ENCODE measurements at places on chromosomes 7 and 10.

- no peak for DNase-seq
Observed at GRCh38 chr7:111787741-111788140, 225.4 kb upstream of the IMMP2L start.

GRCh38 chr7:71611986-71612385 is 480.0 kb downstream of the GALNT17 start:
- no peak for DNase-seq

DNA sequence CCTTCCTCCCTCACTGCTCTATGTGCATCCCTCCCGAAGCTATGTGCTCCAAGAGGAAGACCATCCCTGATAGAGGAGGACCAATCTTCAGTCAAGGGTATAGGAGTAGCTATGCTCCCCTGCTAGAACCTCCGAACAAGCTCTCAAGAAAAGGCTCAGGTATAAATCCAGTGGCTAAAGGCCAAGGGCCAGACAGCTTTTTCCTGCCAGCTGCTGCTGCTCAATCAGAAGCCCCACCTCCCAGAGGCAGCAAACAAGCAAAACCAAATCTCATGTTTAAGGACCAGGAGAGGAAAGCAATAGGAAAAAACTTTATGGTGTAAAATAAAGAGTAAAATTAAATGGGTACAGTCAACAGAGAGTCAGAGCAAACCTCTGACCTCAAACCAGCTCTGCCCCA is 187.2 kb downstream of the FGFR2 start:
- DNase-seq, result no peak

DNA sequence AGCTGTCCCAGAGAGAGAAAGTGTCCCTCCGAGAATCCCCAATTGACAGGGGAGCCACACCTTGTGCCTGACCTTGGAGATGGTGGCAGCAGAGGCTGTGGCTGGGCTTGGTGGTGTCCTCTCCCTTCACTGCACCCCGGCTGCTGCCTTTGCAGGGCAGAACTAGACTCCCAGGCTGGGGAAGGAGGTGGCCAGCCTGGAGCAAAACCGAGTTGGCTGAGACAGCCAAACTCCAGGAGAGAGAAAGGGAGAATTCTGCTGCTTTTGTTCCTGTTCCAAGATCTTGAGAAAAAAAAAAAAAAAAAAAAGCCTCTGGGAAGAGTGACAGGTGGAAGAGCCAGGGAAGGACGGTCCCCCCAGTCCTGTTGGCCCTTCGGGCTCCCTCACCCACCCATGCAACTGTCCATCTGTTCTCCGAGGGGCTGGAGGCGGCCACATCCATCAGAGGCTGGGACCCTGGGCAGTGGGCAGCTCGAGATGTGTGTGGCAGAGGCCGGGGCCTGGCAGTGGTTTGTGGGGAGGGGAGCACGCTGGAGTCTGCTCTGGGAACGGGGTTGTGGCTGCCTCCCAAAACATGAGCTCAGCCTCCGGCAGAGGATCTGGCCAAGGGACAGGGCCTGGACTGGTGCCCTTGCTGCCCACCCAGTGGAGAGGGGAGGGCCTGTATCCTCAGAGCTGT is 35.5 kb downstream of the CLIP2 start:
- DNase-seq, result no peak

Measured in SJSA1 (cell line).